Myometrial cell (primary cell): ENCODE measurements at places on chromosomes 2 and 18. TPM values are rescaled to one million over a fixed set of nuclear protein-coding genes. Genes with fewer than 3 reads are reported as not detected.

Gene CPLX4
- total RNA-seq = not detected in 2 replicates

Gene GATA6
- total RNA-seq = 13.8 and 14.9 TPM in 2 replicates

Gene ERMN
- not detected in 2 replicates for total RNA-seq

Gene IL1RN
- not detected in 2 replicates for total RNA-seq

Gene LRRC30
- total RNA-seq = not detected in 2 replicates

Gene STEAP3
- 51.7 and 52.5 TPM in 2 replicates for total RNA-seq

Gene CHST9
- total RNA-seq = not detected in 2 replicates

Gene ANKMY1
- 5.0 and 6.9 TPM in 2 replicates for total RNA-seq

Gene TMEM247
- total RNA-seq = not detected in 2 replicates

Gene LOXHD1
- not detected in 2 replicates for total RNA-seq

Gene DYSF
- 0.58 TPM in 1 of 2 replicates, not detected in the other for total RNA-seq

Gene GPR45
- total RNA-seq = not detected in 2 replicates

Gene GREB1L
- total RNA-seq = 0.89 and 1.2 TPM in 2 replicates

Gene ABCB11
- total RNA-seq = not detected in 2 replicates

Gene CFC1
- total RNA-seq = not detected in 2 replicates

Gene ACMSD
- not detected in 2 replicates for total RNA-seq

Gene CENPA
- total RNA-seq = 14.5 and 16.1 TPM in 2 replicates

Gene ST8SIA5
- not detected in 2 replicates for total RNA-seq

Gene CCT7
- 558 and 584 TPM in 2 replicates for total RNA-seq

Gene MC4R
- total RNA-seq = not detected in 2 replicates

Gene VWC2L
- not detected in 2 replicates for total RNA-seq

Gene STAM2
- 31.7 and 38.3 TPM in 2 replicates for total RNA-seq

Gene MYO5B
- total RNA-seq = not detected in 2 replicates

Gene TFCP2L1
- not detected in 2 replicates for total RNA-seq

Gene DNER
- total RNA-seq = 3.2 and 5.8 TPM in 2 replicates

Gene ELOA2
- not detected in 2 replicates for total RNA-seq

Gene PLEK
- under 0.01 TPM in 1 of 2 replicates, not detected in the other for total RNA-seq

Gene TMEM178A
- total RNA-seq = not detected in 2 replicates

Gene SMC6
- 14.5 and 15.0 TPM in 2 replicates for total RNA-seq

Gene DSG4
- not detected in 2 replicates for total RNA-seq

Gene LRRTM4
- total RNA-seq = not detected in 2 replicates

Gene PLCL1
- total RNA-seq = 0.35 and 0.58 TPM in 2 replicates

Gene FBXO48
- total RNA-seq = 0.29 and 0.35 TPM in 2 replicates

Gene CNDP1
- total RNA-seq = not detected in 2 replicates

Gene CFAP221
- total RNA-seq = under 0.01 TPM in 1 of 2 replicates, not detected in the other

Gene WNT6
- total RNA-seq = not detected in 2 replicates

Gene ABCG8
- not detected in 2 replicates for total RNA-seq

Gene ACOXL
- total RNA-seq = not detected in 2 replicates

Gene SMYD5
- 24.3 and 24.8 TPM in 2 replicates for total RNA-seq

Gene PAIP2B
- 0.71 and 0.86 TPM in 2 replicates for total RNA-seq

Gene TAF4B
- total RNA-seq = 0.29 and 0.53 TPM in 2 replicates
